HFFc6 (cell line): ENCODE measurements at places on chromosomes 7 and 10.

DNA sequence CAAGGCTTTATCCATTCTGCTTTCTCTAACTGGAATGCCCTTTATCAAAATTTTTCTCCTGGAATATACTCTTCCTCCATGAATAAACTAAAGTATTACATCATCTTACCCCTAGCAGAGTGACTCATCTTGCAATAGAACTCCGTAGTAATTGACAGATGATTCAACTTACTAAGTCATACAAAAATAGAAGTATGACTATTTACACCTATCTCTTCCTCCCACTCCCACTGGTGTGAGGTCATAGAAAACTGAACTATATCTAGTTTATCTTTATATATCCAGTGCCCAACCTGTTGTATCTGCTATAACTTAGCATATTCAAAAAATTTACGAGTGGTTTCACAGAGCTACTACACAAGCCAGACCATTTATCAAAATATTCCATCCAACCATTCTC is 26.1 kb downstream of the ABCB1 start:
- H3K27me3 ChIP-seq = peaks cover 2% of the 10 kb centered on the region; the same call in 1 of the 2 replicates
- H3K4me3 ChIP-seq = no peak overlapping the region
- peak; percentile 41 for DNase-seq
- no peaks in the 10 kb centered on the region; the same call in 1 of the 2 replicates for H3K36me3 ChIP-seq

- no peak for DNase-seq
- no peak overlapping the region for H3K4me3 ChIP-seq
- peaks cover 24% of the 10 kb centered on the region for H3K27me3 ChIP-seq
- H3K27ac ChIP-seq = no peak overlapping the region
- no peaks in the 10 kb centered on the region for H3K4me1 ChIP-seq
These were observed 8.5 kb upstream of the JAKMIP3 start for GRCh38 chr10:132057191-132057681.

DNA sequence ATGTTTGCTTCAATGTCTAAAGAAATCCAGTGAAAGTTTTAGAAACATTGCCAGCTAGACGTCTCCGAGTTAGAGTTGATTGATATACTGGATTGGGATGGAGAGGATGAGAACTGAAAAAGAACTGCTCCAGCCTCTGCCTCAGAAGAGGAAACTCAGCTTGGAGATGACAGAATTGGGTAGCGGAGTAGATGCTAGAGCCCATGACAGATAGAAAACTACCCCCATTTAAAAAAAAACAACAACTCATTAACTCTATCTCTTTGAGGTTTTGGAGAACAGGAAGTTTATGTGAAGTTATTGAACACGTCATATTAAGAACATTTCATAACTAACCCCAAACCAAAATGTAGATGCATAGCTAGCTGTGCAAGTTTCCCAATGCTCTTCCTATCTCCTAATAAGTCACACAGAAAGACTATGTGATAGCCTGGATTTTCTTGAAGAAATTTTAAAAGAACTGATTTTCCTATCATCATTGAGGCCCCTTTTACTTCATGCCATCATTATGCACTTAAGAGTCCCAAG is 28.3 kb upstream of the AFAP1L2 start:
- no peak overlapping the region for H3K4me3 ChIP-seq
- H3K27ac ChIP-seq = no peak overlapping the region
- no peaks in the 10 kb centered on the region for H3K36me3 ChIP-seq
- H3K4me1 ChIP-seq = peaks cover 14% of the 10 kb centered on the region

- H3K4me3 ChIP-seq = no peak overlapping the region
- H3K4me1 ChIP-seq = no peaks in the 10 kb centered on the region
- DNase-seq = no peak
- H3K27me3 ChIP-seq = 0 out of 2 replicates have a peak, but pooled peaks cover 2% of the 10 kb centered on the region
- no peak overlapping the region for H3K27ac ChIP-seq
These were observed 499.7 kb upstream of the SEMA3D start for GRCh38 chr7:85686401-85687181.

GRCh38 chr7:24476227-24476626 is 97.0 kb upstream of the PALS2 start:
- no peak for DNase-seq
- H3K27me3 ChIP-seq = peaks cover 4% of the 10 kb centered on the region
- H3K4me3 ChIP-seq = peak overlapping the region; percentile 11; the same call in 1 of the 2 replicates
- H3K36me3 ChIP-seq = no peaks in the 10 kb centered on the region
- peaks cover 28% of the 10 kb centered on the region for H3K4me1 ChIP-seq

DNA sequence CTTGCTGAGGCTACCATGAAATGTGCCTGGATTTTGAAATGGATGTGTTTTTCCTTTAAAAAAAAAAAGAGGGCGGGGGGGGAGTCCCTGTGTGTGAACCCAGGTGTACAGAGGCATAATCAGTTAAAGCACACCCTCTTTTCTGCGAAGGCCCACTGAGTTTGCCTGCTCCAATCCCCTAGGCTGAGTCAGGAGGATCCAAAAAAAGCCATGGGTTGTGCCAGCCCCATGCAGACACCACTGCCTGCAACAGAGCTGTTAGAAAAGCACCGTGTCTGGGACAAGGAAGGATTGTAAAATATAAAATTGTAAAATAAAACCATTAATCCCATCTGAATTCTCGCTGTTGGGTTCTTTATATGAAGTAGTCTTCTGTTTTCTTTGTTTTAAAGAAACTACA is 217.9 kb downstream of the ADAM12 start:
- peaks cover 21% of the 10 kb centered on the region for H3K4me1 ChIP-seq
- H3K27me3 ChIP-seq = peaks cover 2% of the 10 kb centered on the region
- DNase-seq = no peak
- H3K4me3 ChIP-seq = no peak overlapping the region; the same call in 1 of the 2 replicates

- peak overlapping the region; percentile 47 for H3K27ac ChIP-seq
- peaks cover 17% of the 10 kb centered on the region for H3K4me1 ChIP-seq
- peak; percentile 72 for DNase-seq
- peak overlapping the region; percentile 31 for H3K4me3 ChIP-seq
- H3K27me3 ChIP-seq = no peaks in the 10 kb centered on the region
These were observed 121.8 kb downstream of the KMT2C start for GRCh38 chr7:152313831-152314604.

DNA sequence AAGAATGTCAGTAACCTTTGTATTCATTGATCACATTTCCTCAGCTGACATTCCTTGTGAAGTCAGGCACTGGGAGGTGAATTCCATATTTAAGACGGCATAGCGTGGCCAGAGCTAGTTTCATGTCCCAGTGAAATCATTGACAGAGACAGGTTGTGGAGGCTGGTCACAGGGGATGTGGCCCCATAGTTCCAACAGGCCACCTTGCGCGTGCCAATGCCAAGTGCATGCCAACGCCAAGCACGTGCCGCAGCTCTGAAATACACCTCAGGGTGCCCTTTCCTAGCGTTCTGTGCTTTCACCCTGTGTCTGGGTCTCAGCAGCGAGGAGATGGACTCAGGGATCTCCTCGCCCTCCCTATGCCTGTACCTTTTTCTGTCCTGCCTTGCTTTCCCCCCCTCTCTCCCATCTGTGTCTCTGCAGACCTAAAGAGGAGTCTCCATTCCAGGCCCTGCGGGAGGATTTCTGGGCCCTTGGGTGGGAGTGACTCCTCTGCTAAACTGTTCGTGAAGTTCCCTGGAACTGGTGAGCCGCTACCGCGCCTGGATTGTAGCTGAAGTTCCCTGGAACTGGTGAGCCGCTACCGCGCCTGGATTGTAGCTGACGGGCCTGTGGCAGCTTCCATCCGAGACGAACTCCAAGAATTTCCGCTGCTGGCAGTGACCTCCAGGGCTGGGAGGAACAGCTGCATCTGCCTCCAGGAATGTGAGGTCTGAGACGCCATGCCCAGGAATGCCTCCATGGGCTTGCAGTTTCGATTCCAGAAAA is 19.7 kb downstream of the AQP1 start:
- DNase-seq = no peak
- no peaks in the 10 kb centered on the region for H3K36me3 ChIP-seq
- H3K27me3 ChIP-seq = peaks cover 55% of the 10 kb centered on the region
- H3K4me1 ChIP-seq = no peaks in the 10 kb centered on the region
- no peak overlapping the region for H3K4me3 ChIP-seq
- no peak overlapping the region for H3K27ac ChIP-seq

DNA sequence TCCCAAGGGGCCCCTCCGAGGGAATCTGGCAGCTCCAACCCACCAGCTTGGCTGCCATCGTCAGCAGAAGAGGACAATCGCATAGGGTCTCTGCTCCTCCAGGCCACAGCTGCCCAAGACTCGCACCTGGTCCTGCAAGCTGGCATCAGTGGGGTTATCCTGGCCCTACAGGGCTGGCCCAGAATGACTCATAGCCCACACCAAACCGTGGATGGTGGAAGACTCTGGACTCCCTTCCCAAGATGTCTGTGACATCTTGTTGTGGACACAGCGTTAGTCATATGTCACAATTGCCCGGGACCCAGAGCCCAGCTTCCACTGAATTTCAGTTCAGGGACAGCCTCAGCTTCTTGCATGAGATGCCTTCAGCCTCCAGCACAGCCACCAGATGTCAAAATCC is 91.5 kb upstream of the CUX1 start:
- peaks cover 11% of the 10 kb centered on the region for H3K36me3 ChIP-seq
- peaks cover 25% of the 10 kb centered on the region for H3K27me3 ChIP-seq
- H3K27ac ChIP-seq = no peak overlapping the region
- DNase-seq = no peak
- H3K4me3 ChIP-seq = no peak overlapping the region

- H3K27me3 ChIP-seq = peaks cover 2% of the 10 kb centered on the region; the same call in 1 of the 2 replicates
- no peaks in the 10 kb centered on the region for H3K36me3 ChIP-seq
- no peak overlapping the region for H3K4me3 ChIP-seq
- H3K27ac ChIP-seq = no peak overlapping the region
- H3K4me1 ChIP-seq = no peaks in the 10 kb centered on the region
These were observed 35.1 kb upstream of the DNAH11 start for GRCh38 chr7:21507627-21508343.

DNA sequence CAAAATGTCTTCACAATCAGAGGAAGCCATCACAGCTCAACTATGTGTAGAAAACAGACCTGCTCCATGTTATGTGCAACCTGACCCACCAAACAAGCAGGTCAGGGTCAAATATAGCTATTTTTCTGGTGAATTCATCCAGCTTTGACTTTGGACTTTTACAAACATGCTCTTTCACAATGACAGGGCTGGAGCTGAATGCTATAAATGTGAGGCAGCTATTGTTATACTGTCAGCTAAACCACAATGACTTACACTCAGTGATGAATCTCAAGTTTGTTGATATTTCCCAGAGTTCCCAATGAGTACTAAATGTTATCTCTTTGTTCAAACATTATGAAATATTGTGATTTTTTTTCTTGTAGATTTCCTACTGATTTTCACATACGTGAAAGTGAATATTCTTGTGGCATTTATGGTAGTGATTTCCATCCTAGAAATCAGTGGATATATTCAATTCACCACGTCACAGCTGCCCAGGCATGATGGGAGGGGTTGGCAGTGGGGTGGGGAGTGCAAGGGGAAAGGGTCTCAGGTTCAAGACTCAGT is 2.5 kb upstream of the ITIH2 start:
- peaks cover 2% of the 10 kb centered on the region; the same call in 1 of the 2 replicates for H3K27me3 ChIP-seq
- H3K36me3 ChIP-seq = no peaks in the 10 kb centered on the region
- DNase-seq = no peak
- no peak overlapping the region for H3K4me3 ChIP-seq

DNA sequence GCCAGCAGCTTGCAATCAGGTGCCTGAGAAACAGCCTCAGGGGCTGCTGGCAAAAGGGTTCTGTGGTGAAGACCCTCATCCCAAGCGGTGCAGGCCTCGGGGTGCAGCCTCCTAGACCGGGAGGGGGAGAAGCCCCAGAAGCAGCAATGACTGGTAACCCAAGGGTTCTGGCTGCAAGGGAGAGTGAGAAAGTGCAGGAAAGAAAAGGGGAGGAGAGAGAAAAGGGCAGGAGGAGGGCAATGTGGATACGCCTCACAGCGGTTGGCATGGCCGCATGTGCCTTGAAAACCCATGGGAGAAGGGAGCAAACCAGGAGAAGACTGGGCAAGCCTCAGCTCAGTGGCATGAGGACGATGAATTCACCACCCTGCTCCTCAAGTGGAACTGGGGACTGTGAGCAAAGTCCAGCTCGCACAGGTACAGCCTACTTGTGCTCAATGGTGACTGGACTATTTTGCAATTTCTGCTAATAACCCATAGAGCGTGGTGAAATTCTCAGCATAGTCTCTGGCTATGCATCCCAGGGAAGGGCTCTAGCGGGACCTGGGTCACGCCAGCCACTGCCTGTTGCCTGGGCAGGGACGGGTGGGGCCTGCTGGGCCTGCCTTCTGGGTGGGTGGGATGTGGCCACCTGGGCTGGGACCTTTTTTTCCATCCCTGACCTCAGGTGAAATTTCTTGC is 6.2 kb downstream of the CLRN3 start:
- no peak overlapping the region for H3K4me3 ChIP-seq
- H3K4me1 ChIP-seq = no peaks in the 10 kb centered on the region
- no peaks in the 10 kb centered on the region for H3K36me3 ChIP-seq
- DNase-seq = no peak
- no peak overlapping the region for H3K27ac ChIP-seq
- no peaks in the 10 kb centered on the region; the same call in 1 of the 2 replicates for H3K27me3 ChIP-seq

- DNase-seq = no peak
- H3K4me1 ChIP-seq = no peaks in the 10 kb centered on the region
- H3K36me3 ChIP-seq = no peaks in the 10 kb centered on the region
- H3K27ac ChIP-seq = no peak overlapping the region
- no peak overlapping the region for H3K4me3 ChIP-seq
These were observed 279.8 kb upstream of the CACNA2D1 start for GRCh38 chr7:82723411-82723810.

GRCh38 chr10:33137356-33138005 is 179.5 kb upstream of the ITGB1 start:
- no peak for DNase-seq
- peak overlapping the region; percentile 73; the same call in 1 of the 2 replicates for H3K27ac ChIP-seq
- H3K4me3 ChIP-seq = no peak overlapping the region
- peaks cover 50% of the 10 kb centered on the region for H3K4me1 ChIP-seq

GRCh38 chr7:139992353-139993044 is 70.3 kb downstream of the PARP12 start:
- peaks cover 18% of the 10 kb centered on the region for H3K27me3 ChIP-seq
- no peaks in the 10 kb centered on the region for H3K36me3 ChIP-seq
- H3K4me1 ChIP-seq = peaks cover 14% of the 10 kb centered on the region; the same call in 1 of the 2 replicates

DNA sequence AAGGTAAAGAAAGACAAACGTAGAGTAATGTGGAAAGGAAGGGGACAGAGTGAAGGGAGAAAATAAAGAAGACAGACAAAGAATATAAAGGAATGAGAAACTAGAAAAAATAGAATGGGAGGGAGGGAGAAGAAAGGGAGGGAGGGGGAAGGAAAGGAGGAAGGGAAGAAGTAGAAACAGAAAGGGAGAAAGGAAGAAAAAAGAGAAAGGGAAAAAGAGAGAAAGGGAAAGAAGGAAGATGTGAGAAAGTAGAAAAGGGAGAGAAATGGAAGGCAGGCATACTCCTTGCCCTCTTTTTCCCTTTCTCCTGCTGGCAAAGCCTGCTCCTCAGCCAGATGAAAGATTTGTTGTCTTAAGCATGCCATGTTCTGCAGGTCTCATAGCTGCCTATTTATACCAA is 1137.8 kb upstream of the C7orf33 start:
- H3K4me1 ChIP-seq = peaks cover 11% of the 10 kb centered on the region; the same call in 1 of the 2 replicates
- no peaks in the 10 kb centered on the region; the same call in 1 of the 2 replicates for H3K27me3 ChIP-seq
- no peak for DNase-seq
- H3K4me3 ChIP-seq = no peak overlapping the region; the same call in 1 of the 2 replicates
- no peaks in the 10 kb centered on the region for H3K36me3 ChIP-seq

- no peak overlapping the region for H3K27ac ChIP-seq
- DNase-seq = peak; percentile 44
- no peaks in the 10 kb centered on the region for H3K36me3 ChIP-seq
These were observed 7.2 kb upstream of the MBL2 start for GRCh38 chr10:52779541-52780390.
